ENCODE measurements at places on chromosomes 16 and 17.
A peak's percentile ranks its signal among the peaks of the same experiment; 100 is the strongest.

- no peak for DNase-seq
These were observed 522 bp downstream of the DNASE1 start for GRCh38 chr16:3655030-3655395.

- no peak for DNase-seq
These were observed 26.9 kb downstream of the SOCS3 start for GRCh38 chr17:78332991-78333390.

DNA sequence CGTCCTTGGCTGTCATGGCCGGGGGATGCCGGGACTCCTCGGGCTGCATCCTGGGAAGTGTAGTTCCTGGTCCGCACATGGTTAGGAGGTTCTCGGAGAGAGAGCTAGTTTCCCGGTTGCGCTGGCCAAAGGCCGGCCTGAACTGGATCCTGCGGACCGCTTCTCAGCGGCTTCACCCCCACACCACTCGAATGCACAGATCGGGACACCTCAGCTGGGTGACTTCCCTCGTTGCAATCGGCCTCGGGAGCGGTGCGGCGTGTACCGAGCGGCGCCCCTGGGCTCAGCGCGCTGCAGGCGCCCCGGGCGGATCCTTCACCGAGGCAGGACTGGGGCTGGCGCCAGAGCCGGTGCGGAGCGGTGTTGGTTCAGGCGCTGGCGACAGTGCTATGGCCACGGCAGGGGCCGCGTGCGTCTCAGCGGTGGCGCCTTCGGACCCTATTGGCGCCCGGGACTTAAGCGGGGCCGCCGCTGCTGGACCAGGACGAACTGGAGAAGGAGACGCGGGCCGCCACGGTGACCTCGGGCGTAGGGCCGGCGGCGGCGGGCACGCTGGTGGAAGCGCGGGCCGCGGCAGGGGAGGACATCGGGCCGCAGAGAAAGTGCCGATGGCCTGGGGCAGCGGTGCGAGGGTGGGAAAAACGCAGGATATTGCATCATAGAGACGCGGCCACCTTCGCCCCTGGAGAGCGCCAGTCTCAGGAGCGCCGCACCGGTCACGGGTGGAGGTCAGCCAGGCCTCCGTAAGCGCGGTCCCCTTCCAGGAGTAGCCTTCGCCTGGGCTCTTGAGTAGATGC, 11.4 kb downstream of the ZNF629 start:
- no peak for DNase-seq

- DNase-seq = no peak
These were observed at the start of gene DLX4 for GRCh38 chr17:49969134-49969759. DLX4 (plus strand) TSS chr17:49969190; CDS start chr17:49969469, 279 bp downstream.

GRCh38 chr17:45578516-45579455, 88.3 kb upstream of the PLEKHM1 start:
- no peak for DNase-seq

GRCh38 chr17:15000661-15001060, 264.5 kb downstream of the PMP22 start:
- no peak for DNase-seq

DNA sequence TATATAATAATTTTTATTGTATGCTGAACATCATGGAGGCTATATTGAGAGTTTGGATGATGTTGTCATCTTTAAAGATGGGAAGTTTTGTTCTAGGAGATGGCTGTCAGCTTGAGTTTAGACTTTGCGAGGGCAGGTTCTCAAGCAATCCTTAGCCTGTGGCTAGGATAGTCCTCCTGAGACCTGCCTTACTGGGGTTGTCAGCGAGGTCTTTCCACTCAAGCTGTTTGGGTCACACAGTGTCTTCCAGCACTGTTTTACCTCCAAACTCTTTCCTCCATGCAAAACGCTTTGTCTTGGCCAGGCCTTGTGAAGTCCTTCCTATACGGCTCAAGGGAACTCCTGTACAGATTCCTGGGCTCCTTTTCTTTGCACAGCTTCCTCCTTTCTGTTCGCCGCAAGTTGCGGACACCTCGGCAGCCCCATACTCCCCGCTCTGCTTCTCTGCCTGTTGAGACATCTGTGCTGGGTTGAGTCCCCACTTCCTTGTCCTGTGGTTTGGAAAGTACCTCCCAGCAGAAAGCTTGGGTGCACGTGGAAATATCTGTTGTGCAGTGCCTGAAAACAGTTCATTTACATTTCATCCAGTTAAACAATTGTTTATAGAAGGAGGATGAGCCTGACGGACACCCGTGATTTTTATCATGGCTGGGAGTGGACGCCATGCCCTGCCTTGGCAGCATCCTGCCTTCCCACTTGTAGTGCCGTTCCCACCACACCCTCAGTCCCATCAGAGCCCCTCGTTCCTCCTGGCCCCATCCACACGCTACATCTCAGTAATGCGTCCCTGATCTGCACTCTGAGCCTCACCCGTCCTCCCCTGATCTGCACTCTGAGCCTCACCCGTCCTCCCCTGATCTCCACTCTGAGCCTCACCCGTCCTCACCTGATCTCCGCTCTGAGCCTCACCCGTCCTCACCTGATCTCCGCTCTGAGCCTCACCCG, 55.0 kb upstream of the CBFA2T3 start:
- peak; percentile 17 for DNase-seq

DNA sequence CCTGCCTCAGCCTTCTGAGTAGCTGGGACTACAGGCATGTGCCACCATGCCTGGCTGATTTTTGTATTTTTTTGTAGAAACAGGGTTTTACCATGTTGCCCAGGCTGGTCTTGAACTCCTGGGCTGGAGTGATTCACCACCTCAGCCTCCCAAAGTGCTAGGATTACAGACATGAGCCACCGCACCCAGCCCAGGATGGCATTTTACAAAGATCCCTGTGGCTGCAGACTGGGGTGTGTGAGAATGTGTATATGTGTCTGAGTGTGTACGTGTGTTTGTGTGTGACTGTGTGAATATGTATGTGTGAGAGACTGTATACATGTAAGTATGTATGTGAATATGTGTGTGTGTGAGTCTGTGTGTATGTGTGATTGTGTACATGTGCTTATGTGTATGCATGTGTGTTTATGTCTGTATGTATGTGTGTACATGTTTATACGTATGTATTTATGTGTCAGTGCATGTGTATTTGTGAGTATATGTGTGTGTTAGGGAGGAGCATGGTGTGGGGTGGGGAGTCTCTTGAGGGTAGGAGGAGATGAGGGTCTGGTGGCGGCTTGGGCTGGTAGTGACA, 17.0 kb downstream of the RPTOR start:
- DNase-seq = no peak

DNA sequence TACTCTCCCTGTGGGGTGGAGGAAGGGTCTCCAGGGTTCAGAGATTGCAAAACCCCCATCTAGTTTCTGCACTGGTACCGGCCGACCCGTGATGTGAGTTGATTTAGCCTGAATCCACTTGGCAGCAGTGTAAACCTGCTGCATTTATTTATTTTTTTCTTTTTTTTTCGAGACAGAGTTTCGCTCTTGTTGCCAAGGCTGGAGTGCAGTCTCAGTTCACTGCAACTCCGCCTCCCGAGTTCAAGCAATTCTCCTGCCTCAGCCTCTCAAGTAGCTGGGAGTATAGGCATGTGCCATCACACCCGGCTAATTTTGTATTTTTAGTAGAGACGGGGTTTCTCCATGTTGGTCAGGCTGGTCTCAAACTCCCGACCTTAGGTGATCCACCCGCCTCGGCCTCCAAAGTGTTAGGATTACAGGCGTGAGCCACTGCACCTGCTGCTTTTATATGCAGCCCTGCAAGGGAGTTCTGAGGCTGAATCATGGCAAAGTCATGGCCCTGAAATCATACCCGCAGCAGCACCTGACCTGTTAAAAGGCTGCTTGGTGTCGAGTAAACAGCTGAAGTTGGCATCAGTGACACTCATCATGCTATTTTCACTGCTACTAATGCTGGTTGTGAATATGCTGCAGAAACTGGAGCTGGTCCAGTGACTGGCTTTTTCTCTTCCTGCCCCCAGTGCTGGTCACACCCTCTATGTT, 21.4 kb downstream of the DEXI start:
- DNase-seq = no peak

GRCh38 chr16:75088216-75088615, 28.4 kb downstream of the LDHD start:
- DNase-seq = no peak

DNA sequence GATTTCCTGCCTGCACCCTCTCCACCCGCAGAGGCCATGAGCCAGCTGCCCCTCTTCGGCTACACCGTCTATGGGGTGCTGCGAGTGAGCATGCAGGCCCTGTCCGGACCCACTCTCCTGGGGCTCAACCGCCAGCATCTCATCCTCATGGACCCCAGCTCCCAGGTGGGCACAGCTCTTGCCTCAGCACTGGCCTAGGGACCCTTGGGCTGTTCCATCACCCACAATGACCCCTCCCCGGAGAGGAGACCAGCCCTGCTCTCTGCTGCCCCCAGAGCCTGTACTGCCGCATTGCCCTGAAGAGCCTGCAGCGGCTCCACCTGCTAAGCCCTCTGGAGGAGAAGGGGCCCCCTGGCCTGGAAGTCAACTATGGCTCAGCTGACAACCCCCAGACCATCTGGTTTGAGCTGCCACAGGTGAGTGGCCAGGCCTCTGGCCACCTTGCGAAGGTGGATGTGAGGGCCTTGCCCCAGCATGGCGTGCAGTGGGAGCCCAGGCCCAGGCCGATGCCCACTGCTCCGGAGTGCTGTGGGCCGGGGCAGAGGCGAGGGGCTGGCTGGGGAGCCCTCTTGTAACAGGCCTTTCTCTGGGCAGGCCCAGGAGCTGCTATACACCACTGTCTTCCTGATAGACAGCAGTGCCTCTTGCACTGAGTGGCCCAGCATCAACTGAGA, 7.3 kb upstream of the SMIM5 start:
- no peak for DNase-seq

- no peak for DNase-seq
These were observed 855 bp downstream of the TMEM204 start for GRCh38 chr16:1534021-1535020.

DNA sequence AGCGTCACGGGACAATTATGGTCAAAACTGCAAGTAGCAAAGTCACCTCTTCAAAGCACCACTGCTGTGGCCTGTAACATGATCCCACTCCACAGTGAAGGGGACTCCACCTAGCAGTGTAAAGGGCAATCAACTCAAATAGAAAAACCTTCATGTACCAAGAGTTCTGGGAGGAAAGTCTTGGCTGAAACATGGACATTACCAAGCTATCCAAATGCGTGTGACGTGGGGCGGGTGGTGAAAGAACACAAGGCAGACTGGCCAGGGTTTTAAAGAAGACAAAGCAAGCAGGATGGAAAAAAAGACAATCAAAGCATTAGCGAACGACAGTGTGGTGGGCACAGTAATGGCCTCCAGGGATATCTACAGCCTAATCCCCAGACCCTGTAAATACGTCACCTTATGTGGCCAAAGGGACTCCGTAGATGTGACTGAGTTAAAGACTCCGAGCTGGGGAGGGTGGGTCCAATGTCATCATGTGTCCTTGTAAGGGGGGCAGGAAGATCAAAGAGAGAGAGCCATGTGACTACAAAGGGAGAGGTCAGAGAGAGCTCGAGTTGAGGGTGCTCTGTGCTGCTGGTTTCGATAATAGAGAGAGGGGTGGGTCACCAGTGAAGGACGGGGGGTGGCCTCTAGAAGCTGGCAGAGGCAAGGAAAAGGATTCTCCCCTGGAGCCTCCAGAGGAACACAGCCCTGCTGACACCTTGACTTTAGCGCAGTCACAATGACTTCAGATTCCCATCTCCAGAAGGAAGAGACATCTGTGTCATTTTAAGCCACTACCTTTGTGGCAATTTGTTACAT, 6.0 kb downstream of the HSDL1 start:
- no peak for DNase-seq

GRCh38 chr17:13462673-13463124, 139.0 kb downstream of the HS3ST3A1 start:
- DNase-seq = no peak

- DNase-seq = peak; percentile 79
These were observed at the start of gene KCNH4 for GRCh38 chr17:42180922-42181850. KCNH4 (minus strand) TSS chr17:42181142; CDS start chr17:42180945, 197 bp downstream.

DNA sequence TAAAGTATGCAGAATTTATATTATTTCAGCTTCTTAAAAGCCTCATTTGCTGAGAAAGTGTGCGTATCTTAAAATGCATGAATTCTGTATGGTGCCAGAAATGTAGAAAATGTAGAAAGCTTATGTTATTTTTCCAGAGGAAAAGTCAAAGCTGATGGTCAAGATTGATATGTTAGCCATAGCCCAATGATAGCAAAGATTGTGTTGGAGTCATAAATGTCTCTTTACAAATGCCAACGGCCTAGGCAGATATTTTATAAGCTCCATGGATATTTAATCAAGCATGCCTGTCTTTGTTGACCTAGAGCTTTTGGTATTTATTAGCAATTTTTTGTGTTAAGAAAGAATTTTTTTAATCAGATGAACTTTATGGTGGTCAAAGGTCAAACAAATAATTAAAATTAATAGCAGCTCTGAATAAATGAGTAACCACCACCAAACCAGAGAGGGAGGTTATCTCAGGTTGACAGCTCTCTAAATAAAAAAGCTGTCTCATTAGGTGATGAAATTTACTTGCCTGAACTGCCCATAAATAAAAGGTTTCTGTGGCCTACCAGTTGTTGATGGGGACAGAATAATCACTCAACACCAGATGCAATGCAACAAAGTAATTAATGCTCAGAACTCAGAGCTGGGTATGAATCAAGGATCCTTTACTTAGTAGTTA, 28.5 kb downstream of the CLEC3A start:
- no peak for DNase-seq

- no peak for DNase-seq
These were observed 11.6 kb downstream of the CD7 start for GRCh38 chr17:82305727-82306300.

DNA sequence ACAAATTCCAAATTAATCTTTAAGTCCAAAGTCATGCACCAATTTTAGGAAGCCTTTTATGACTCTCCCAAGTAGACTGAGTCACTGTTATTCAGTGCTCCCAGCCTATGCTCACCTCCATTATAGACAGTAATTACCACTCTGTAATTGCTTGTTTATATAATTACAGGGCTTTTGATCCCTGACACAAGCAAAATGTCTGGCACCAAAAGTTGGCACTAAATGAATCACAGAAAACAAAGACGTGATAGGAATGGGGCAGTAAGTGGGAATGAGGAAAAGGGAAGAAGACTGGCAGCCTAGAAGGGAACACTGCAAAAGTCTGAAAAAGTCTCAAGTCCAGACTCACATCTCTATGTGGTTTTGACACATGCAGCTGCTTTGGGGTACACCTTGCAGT, 94.1 kb downstream of the SLC39A11 start:
- no peak for DNase-seq

- no peak for DNase-seq
These were observed 99.1 kb downstream of the KCNJ2 start for GRCh38 chr17:70268383-70268782.
